ENCODE measurements at places on chromosomes 11 and 22.

GRCh38 chr22:43876866-43877509, 14.7 kb upstream of the SULT4A1 start:
- no peak for DNase-seq

DNA sequence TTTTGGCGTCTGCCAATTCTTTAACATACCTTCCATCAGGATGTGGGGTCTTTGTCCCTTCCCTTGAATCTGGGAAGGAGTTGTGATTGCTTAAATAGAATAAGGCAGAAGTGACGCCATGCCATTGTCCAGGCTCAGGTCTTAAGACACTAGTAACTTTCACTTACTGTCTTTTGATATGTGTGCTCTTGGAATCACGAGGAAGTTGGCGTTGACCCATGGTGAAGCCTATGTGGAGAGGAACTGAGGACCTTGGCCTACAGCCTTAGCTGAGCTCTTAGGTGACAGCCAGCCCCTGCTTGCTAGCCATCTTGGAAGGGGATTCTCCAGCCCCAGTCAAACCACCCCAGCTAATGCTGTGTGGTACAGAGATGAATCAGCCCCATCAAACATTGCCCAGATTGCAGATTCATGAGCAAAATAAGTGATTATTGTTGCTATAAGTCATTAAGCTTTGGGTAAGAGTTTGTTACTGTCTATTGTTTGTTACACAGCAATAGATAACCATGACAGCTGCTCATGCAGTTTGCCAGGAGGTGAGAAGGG, 17.6 kb upstream of the CLPB start:
- DNase-seq = no peak

GRCh38 chr11:1761857-1762536, 1.7 kb downstream of the CTSD start:
- DNase-seq = no peak

- no peak for DNase-seq
Measured at GRCh38 chr22:47943729-47944700, 1181.6 kb downstream of the TBC1D22A start.

Measured in iPS DF 6.9 (cell line).